ENCODE measurements at places on chromosomes 7 and 10. TPM values are rescaled to one million over a fixed set of nuclear protein-coding genes. Genes with fewer than 3 reads are reported as not detected.
A peak's percentile ranks its signal among the peaks of the same experiment; 100 is the strongest.

- H3K36me3 ChIP-seq, result no peaks in the 10 kb centered on the region
- no peak overlapping the region for H3K27ac ChIP-seq
- no peak for DNase-seq
- no peaks in the 10 kb centered on the region for H3K4me1 ChIP-seq
These were observed 8.3 kb downstream of the FGF8 start for GRCh38 chr10:101767600-101767945.

DNA sequence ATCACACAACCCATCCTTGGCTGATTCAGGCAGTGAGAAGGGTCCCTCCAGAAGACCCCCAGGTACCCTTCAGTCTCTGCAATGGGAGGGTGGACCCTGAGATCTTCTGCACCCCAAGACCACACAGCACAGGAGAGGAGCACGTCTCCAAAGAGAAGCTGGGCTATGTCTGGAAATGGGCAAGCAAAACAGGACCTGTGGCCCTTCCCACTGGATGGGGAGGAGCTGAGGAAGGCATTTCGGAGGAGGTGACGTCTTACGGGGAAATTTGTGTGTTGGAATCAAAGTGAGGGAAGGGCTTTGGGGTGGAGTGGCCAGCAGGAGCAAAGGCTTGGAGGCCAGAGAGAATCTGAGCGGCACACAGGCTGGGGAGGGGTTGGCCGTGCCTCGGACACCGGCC, 16.5 kb downstream of the GRIFIN start:
- no peak overlapping the region for H3K27ac ChIP-seq
- no peaks in the 10 kb centered on the region for H3K36me3 ChIP-seq
- no peaks in the 10 kb centered on the region for H3K27me3 ChIP-seq

GRCh38 chr7:113976508-113976907, 57.7 kb upstream of the PPP1R3A start:
- no peak for DNase-seq
- no peak overlapping the region for H3K27ac ChIP-seq
- H3K27me3 ChIP-seq, result no peaks in the 10 kb centered on the region
- H3K4me3 ChIP-seq, result no peak overlapping the region
- no peaks in the 10 kb centered on the region for H3K4me1 ChIP-seq

DNA sequence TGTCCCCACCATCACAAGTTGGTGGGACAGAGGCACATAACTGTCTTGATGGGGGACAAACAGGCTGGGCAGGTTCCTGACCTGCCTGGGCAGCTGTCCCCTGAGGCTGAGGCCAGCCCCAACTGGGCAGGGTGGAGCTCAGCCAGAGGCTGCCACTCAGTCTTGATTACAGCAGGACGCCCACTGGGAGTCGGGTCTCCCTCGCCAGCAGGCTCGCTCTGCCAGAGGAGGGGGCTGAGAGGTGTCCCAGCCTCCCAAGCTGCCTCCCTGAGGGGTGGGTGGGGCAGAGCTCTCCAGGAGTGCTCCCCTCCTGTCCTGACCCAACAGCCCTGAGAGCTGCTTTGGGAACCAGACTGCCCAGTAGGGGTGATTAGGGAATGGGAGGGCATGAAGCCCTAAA, 1.8 kb upstream of the CAMK2G start:
- no peaks in the 10 kb centered on the region for H3K27me3 ChIP-seq
- H3K4me3 ChIP-seq, result no peak overlapping the region
- H3K4me1 ChIP-seq, result peaks cover 30% of the 10 kb centered on the region
- no peaks in the 10 kb centered on the region for H3K36me3 ChIP-seq

DNA sequence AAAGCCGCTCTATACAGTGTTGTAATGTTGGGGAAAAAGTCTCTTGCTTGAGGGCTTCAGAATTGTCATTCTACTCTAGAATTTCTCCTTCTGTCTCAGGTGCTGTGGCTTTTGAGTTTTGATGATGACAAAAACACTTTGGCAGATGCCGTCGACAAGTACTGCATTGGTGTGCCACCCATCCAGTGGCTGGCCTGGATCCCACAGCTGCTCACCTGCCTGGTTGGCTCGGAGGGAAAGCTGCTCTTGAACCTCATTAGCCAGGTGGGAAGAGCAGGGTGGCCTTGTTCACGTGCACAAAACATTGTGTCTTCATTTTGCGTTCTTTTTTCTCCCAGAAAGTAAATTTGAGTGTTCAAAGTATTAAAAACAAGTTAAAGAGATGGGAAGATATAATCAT, 112.0 kb downstream of the TRRAP start:
- no peak overlapping the region for H3K27ac ChIP-seq
- H3K4me1 ChIP-seq, result no peaks in the 10 kb centered on the region
- H3K36me3 ChIP-seq, result peaks cover 96% of the 10 kb centered on the region
- H3K27me3 ChIP-seq, result no peaks in the 10 kb centered on the region

DNA sequence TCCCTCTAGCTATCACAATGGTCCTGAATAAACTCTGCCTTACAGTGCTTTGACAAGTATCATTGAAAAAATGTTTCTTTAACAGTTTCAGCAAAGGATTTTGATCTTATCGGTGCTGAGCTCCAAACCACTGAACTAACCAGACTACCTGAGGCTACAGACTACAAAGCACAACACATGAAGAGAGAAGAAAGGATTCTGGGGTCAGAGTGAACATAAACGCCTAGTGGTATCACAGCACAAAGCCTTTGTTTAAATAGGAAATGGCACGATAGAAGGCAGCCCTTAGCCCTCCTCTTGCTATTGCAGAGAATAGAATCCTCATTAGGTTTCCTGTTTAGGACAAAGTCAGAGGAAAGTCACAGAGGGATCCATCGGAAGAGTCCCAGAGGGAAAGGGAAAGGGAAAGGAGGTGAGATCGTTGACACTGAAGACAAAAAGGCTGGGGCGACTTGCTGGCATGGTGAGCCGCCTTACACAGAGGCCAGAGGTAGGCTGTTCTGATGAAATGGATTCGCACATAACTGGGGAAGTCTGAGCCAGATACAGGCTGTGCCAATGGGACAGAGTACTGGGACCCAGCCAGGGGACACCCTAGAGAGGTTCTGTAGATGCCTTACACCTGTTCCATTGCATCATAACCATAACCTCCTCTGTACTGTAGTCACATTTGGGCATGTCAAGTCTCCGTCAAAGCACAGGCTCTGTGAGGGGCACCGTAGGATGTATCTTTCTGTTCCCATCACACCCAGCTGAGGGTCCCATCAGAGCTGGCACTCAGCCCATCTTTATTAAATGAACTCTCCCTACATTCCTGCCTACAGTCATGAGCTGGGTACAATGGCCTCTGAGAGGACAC, 71.5 kb downstream of the XPNPEP1 start:
- H3K27me3 ChIP-seq, result no peaks in the 10 kb centered on the region
- H3K4me1 ChIP-seq, result peaks cover 12% of the 10 kb centered on the region
- H3K27ac ChIP-seq, result no peak overlapping the region
- no peak overlapping the region for H3K4me3 ChIP-seq

GRCh38 chr7:132158166-132158565, 418.1 kb downstream of the PLXNA4 start:
- no peaks in the 10 kb centered on the region for H3K36me3 ChIP-seq
- no peak overlapping the region for H3K4me3 ChIP-seq
- no peak for DNase-seq
- H3K27ac ChIP-seq, result no peak overlapping the region

DNA sequence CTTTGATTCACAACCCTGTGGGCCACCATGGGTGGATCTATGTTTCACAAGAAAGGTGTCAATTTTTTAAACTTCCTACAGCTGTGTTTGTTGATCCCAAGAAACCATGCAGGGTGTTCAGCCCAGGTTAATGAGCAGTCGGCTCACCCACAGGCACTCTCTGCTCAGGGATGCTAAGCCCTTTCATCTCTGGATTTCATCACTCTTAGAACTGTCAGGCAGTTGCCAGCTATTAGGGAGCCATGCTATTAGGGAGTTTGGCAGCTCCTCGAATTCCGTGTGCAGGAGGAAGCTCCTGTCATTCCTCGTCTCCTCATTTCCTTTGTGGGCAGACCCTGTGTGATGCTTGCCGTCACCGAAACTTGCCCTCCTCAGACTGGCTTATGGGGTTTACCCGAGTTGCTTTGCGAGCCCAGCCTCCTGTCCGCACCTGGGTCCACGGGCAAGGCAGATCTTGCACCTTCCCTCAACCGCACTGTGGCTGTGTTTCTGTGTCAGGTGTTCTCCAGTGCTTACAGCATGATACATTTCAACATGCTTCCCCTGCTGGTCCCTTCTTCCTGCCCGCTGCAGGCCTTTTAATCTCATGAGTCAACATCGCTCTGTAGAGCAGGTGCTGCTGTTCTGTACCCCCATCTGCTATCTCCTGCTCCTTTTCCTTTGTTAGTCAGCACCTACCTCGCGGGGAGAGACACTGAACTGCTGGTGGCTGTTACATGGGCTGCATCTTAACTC, 509.8 kb downstream of the SUGCT start:
- H3K4me1 ChIP-seq, result no peaks in the 10 kb centered on the region
- H3K27me3 ChIP-seq, result no peaks in the 10 kb centered on the region
- no peak overlapping the region for H3K4me3 ChIP-seq
- H3K36me3 ChIP-seq, result no peaks in the 10 kb centered on the region
- H3K27ac ChIP-seq, result no peak overlapping the region
- DNase-seq, result peak; percentile 7

GRCh38 chr7:45588466-45588865, 14.3 kb downstream of the ADCY1 start:
- H3K36me3 ChIP-seq, result no peaks in the 10 kb centered on the region
- H3K27me3 ChIP-seq, result no peaks in the 10 kb centered on the region

- peaks cover 33% of the 10 kb centered on the region for H3K4me1 ChIP-seq
- H3K27ac ChIP-seq, result peak overlapping the region; percentile 88
- peak overlapping the region; percentile 10 for H3K4me3 ChIP-seq
- H3K27me3 ChIP-seq, result no peaks in the 10 kb centered on the region
These were observed 8.6 kb downstream of the CAMK2G start for GRCh38 chr10:73865459-73866442.

GRCh38 chr7:113120647-113121046, 2.3 kb upstream of the SMIM30 start:
- H3K4me3 ChIP-seq, result no peak overlapping the region
- DNase-seq, result no peak
- peaks cover 9% of the 10 kb centered on the region for H3K4me1 ChIP-seq
- H3K27ac ChIP-seq, result no peak overlapping the region
- no peaks in the 10 kb centered on the region for H3K27me3 ChIP-seq

DNA sequence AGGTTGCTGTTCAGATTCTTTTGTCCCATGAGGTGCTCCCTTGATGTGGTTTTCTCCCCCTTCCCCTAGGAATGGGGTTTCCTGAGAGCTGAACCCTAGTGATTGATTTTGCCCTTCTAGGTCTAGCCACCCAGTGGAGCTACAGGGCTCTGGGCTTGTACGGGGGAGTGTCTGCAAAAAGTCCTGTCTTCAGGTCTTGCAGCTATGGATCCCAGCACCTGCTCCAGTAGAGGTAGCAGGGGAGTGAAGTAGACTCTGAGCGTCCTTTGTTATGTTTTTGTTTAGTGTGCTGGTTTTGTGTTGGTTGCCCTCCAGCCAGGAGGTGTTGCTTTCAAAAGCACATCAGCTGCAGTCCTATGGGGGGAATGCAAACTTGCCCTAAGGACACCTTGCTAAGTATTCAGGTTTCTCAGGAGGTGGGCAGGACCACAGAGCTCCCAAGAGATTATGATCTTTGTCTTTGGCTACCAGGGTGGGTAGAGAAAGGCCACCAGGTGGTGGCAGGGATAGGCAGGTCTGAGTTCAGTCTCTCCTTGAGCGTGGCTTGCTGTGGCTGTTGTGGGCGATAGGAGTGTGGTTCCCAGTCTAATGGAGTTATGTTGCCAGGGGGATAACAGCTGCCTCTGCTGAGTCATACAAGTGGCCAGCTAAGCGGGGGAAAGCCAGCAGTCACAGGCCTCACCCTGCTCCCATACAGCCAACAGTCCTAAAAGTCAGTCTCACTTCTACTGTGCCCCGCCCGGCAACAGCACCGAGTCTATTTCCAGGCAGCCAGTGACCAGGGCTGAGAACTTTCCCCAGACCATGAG, 92.4 kb upstream of the JCAD start:
- DNase-seq, result no peak
- H3K27me3 ChIP-seq, result no peaks in the 10 kb centered on the region
- H3K4me3 ChIP-seq, result no peak overlapping the region
- H3K27ac ChIP-seq, result no peak overlapping the region
- H3K4me1 ChIP-seq, result no peaks in the 10 kb centered on the region
- H3K36me3 ChIP-seq, result no peaks in the 10 kb centered on the region

DNA sequence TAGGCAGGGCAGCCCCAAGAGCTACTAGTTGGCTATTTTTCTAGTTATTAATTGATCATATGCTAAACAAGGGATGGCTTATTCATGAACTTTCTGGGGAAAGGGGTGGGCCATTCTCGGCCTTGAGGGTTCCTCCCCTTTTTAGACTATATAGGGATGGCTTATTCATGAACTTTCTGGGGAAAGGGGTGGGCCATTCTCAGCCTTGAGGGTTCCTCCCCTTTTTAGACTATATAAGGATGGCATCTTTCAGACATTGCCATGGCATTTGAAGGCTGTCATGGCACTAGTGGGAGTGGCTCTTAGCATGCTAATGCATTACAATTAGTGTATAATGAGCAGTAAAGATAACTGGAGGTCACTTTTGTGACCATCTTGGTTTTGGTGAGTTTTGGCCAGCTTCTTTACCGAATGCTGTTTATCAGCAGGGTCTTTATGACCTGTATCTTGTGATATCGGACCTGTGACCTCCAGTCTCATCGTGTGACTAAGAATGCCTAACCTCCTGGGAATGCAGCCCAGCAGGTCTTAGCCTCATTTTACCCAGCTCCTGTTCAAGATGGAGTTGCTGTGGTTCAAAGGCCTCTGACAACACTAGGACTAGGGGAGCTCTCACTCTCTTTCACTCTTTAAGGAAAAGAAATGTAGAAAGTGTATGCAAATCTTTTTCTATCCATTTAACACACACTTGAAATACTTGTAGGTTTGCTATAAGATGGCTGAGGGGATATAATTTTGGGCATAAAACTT, 7.8 kb downstream of the FHIP2A start:
- peaks cover 7% of the 10 kb centered on the region for H3K36me3 ChIP-seq
- no peak for DNase-seq
- no peak overlapping the region for H3K27ac ChIP-seq
- H3K4me3 ChIP-seq, result no peak overlapping the region

GRCh38 chr7:120398284-120399000, 125.5 kb downstream of the KCND2 start:
- H3K27ac ChIP-seq, result no peak overlapping the region
- DNase-seq, result no peak
- H3K27me3 ChIP-seq, result no peaks in the 10 kb centered on the region
- no peaks in the 10 kb centered on the region for H3K4me1 ChIP-seq
- H3K36me3 ChIP-seq, result no peaks in the 10 kb centered on the region

GRCh38 chr10:70458329-70459060, 17.0 kb upstream of the NODAL start:
- H3K27ac ChIP-seq, result no peak overlapping the region
- H3K27me3 ChIP-seq, result no peaks in the 10 kb centered on the region
- H3K4me1 ChIP-seq, result peaks cover 32% of the 10 kb centered on the region

The SSC4D gene
- 2.1 TPM for total RNA-seq

The INA gene
- not detected for total RNA-seq

The IRF5 gene
- 43.0 TPM for total RNA-seq

The ATG9B gene
- total RNA-seq, result 0.77 TPM

The PTN gene
- total RNA-seq, result 2.7 TPM

The MOGAT3 gene
- not detected for total RNA-seq

The HOXA7 gene
- total RNA-seq, result 2.3 TPM

The CNTNAP2 gene
- 0.44 TPM for total RNA-seq

Data from upper lobe of left lung (tissue), 6 donors.